Adrenal gland (tissue), 19 donors: ENCODE measurements at places on chromosomes 12 and 14. TPM values are rescaled to one million over a fixed set of nuclear protein-coding genes. Genes with fewer than 3 reads are reported as not detected.

Gene ZFHX2
- 1.4 TPM for total RNA-seq

Gene MORN3
- not detected for total RNA-seq

Gene CLSTN3
- total RNA-seq: 175 TPM

DNA sequence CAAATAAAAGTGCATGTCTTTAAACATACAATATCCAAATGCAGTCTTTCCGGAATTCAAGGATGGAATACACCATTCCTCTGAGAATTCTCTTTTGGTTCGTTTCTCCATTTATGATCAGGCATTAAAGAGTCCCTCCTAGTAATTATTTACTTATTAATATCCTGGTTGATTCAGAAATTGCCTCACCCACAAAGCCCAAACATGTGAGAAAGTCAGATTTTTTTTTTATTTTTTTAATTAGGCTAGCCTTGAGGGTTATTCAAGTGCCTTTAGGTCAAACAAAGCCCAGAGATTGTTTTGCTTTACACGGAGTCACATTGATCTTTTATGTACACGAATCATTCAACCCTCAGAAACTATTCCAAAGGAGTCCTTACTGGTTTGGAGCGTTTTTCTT, 6.4 kb upstream of the TSPAN8 start:
- DNase-seq: no peak

GRCh38 chr12:64650762-64651161, 40.5 kb downstream of the RASSF3 start:
- no peak for DNase-seq

- no peak for DNase-seq
Observed at GRCh38 chr12:116982791-116983411, 72.2 kb downstream of the FBXW8 start.

DNA sequence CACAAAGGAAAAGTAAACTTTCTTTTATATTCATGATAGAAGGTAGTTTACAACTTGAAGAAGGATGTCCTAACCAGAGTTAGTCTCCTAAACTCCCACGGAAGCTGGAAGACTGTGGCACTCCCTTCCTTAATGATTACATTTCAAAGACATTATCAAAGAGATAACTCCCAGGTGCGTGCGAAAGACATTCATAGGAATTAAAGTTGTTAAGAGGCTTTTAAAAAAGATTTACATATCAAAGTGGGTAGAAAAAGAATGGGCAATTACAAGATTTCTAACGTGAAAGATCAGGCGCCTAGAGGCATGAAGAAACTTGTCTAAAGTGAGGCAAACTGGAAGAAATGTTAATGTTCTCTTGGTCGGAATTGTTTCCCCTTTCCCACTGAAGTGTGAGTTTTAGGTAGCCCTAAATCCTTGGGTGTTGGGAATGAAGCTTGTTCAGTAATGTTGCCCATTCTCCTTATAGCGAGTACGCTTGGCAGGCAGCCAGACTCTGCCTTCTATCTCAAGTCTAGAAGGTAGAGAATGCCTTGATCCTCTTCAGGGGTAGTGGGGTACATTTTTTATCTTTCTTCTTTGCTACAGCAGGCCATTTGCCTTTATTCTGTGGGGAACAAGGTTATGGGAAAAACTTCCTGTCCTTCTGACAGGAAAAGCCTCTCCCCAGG, 642.0 kb downstream of the SLC6A15 start:
- peak; percentile 12 for DNase-seq

DNA sequence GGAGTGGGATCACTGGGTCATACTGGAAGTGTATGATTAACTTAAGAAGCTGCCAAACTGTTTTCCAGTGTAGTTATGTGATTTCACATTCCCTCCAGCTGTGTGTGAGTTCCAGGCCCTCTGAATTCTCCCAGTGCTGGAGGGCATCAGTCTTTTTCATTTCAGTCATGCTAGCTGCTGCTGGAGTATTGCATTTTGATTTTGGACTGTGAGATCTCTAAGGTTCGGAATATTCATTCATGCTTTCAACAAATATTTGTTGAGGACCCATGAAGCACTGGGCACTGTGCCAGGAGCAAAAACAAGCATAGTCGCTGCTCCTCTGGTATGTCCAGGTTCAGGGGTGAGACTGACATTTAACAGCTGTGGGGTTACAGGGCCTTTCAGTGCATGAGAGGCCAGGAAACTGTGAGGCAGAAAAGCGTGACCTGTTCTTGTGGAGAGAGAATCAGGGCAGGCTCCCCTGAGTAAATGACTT, 133.2 kb downstream of the SCARB1 start:
- DNase-seq: no peak

GRCh38 chr14:36655963-36656686, 5.5 kb upstream of the PAX9 start:
- DNase-seq: no peak

DNA sequence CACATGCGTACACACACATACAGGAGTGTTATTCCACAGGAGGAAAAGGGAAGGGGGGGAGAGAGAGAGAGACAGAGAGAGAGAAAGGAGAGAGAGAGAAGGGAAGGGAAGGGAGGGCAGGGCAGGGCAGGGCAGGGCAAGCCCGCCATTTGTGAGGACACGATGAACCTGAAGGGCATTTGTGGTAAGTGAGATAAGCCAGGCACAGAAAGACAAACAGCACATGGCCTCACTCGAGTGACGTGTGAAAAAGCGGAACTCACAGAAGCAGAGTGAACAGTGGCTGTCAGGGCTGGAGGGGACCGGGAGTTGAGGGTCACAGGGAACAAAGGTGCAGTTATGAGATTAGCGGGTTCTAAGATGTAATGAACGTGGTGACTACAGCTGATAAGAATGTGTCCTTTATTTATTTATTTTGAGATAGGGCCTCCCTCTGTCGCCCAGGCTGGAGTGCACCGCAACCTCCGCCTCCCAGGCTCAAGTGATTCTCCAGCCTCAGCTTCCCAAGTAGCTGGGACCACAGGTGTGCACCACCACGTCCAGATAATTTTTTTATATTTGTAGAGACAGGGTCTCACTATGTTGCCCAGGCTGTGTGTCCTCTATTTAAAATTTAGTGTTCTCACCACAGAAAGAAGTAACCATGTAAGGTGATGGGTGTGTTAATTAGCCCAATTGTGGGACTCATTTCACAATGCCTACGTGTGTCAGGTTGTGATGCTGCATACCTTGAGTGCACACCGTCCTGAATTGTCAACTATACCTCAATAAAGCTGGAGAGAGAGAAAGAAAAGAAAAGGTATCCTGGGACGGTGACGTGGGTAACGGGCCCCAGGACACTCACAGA, 18.7 kb upstream of the FBRSL1 start:
- no peak for DNase-seq
